ENCODE measurements at places on chromosomes 2 and 18.

- no peak for DNase-seq
Measured at GRCh38 chr18:53253789-53254188, 913.8 kb downstream of the DCC start.

DNA sequence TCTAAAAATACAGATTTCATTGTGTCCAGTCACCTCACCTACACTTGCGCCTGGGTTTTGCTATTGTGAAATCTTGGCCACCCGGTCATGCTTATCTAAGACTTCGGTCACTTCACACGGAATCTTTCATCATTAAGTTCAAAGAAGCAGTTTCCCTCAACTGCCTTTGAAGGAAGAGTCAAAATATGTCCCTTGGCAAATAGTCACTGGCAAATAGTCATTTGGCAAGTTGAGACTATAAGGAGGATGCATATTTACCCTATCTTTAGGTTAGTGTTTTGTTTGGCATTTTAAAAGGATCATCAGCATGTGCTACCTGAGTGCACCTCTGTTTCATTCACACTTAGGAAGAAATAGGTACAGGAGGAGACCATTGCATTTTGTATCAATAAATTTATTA is 95.9 kb downstream of the FEZ2 start:
- no peak for DNase-seq

DNA sequence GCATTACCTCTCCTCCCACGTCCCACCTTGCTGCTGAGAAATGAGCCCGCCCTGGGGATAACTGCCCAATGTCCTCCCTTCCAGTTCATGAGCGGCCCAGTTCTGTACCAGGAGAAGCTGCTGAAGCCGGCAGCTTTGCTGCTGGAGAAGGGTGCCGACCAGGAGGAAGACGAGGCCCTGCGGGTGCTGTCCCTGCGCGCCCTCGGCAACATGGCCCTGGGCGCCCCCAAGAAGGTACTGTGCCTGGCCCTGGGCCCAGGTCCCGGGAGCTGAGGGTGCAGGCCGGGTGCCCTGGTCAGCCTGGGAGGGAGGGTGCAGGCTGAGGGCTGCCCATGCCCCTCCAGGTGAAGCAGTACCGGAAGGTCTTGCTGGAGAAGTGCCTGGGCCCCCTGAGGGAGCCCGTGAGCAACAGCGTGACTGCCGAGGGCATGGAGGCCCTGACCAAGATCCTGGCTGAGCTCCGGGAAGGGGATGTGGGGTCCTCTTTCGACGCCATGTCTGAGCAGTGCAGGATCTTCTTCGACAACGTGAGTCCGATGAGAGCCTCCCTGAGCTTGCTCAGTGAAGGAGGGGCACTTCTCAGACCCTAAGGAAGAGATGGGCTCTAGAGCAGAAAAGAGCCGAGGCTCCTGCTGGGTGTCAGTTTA is 25.7 kb downstream of the HJURP start:
- no peak for DNase-seq

- DNase-seq: no peak
Measured at GRCh38 chr2:238502956-238503791, 76.4 kb downstream of the ASB1 start.

GRCh38 chr2:77458216-77458615 is 64.0 kb downstream of the LRRTM4 start:
- DNase-seq: no peak

DNA sequence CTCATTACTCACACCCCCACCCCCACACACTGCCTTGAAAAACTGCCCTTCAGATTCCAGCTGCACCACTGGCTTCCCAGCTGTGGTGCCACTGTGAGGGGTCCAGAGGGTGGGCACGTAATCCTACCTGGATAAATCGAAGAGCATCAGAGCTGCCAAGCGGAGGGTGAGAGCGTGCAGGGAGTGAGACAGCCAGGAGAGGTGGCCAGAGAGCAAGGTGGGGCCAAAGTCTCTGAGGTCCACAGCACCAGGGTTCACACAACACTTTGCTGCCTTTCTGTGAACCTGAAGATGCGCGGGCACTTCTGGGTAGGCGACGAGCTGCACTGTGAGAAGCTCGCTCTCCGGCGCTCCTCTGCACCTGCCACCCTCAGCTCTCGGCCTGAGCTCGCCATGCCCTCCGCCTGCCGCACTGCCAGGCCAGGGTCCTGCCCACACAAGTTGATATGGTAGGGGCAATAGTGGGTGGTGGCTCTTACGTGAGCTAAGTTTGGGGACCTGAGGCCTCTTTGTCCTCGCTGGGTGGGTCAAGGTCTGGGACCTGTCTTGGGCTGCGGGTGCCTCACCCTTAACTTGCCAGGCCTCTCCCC is 83.9 kb downstream of the MARCO start:
- no peak for DNase-seq

- DNase-seq: no peak
Measured at GRCh38 chr2:180191432-180192124, 184.5 kb upstream of the CWC22 start.

DNA sequence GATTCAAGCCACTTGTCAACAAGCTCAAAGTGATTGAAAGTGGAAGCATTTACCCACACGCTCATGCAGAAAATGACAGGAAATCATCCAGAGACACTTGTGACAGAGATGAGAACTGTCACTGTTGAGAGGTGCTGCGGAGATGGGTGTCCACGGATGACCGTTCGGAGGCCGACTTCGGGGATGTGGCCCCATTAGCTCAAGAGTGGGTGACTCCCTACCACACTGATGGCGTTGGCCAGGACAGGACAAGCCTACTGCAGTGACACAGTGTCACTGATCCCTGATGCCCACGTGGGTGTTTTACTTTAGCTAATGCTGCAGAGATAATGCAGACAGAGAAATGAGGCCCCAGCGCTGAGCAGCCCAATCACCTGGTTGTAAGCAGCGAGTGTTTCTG is 81.5 kb upstream of the YWHAQ start:
- DNase-seq: no peak

DNA sequence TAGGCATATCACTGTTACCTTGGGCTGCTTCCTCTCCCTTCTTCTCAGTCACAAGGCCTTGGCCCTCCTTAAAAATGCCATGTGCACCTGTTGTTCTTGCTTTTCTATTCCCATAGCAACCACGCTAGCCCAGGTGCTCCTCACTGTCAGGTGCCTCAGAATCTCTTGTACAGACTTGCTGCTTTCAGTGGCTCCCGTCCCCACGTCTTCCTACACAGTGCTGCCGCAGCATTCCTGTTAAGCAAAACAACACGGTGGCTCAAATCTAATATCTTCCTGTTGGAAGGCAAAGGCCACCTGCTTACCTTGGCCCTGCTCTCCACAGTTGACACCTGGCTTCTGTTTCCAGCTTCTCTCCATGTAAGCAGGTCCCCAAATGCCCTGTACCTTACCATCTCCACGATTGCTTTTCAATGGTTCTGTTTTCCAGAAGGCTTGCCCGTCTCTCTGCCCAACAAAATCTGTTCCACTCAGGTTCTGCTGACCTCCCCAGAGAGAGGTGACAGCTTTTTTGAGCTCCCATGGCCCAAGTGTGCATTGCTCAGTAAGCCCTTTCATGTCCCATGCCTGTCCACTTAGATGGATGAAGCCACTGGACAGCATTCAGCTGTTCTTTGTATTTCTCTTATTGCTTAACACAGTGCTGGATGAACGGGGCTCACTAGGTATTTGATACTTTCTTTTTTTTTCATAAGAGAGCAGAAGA is 240.4 kb downstream of the PRKCE start:
- DNase-seq: no peak

- DNase-seq: no peak
Measured at GRCh38 chr2:15177103-15177502, 384.0 kb downstream of the NBAS start.

All from central memory CD8-positive, alpha-beta T cell (primary cell).